Activated CD8-positive, alpha-beta memory T cell treated with anti-CD3 and anti-CD28 coated beads for 1 hour (primary cell): ENCODE measurements at places on chromosomes 13 and 19.
A peak's percentile ranks its signal among the peaks of the same experiment; 100 is the strongest.

- DNase-seq, result no peak
These were observed 237.5 kb downstream of the COG6 start for GRCh38 chr13:39892721-39893685.

DNA sequence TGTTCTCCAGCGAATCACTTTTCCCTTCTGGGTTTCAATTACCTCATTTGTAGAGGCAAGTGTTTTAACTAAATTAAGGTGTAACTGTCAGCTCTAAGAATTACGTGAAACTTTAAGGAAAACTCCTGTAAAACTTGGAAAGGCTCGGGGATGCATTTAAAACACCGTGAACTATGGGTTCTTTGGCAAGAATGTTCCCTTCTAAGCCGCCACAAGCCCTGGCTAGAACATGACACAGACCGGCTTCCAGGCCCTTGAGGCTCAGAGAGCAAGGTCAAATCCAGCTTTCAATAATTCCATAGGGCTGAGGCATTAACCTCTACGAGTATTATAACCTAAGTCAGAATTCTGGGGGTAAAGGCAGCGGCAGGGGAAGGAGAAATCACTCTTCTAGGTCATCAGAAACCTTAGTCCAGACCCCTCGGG is 685 bp downstream of the VWA8 start:
- no peak for DNase-seq

DNA sequence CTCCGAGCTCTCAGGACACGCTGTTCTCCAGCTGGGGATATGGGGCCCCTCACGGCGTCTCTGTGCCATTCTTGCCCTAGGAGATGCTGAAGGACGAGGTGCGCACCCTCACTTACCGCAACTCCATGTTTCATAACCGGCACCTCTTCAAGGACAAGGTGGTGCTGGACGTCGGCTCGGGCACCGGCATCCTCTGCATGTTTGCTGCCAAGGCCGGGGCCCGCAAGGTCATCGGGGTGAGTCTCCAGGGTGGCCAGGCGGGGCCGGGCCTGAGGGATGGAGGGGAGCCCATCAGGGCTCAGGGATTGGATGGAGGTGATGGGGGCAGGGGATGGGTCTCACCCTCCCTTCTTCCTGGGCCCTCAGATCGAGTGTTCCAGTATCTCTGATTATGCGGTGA is 4.8 kb downstream of the PRMT1 start:
- DNase-seq, result no peak

DNA sequence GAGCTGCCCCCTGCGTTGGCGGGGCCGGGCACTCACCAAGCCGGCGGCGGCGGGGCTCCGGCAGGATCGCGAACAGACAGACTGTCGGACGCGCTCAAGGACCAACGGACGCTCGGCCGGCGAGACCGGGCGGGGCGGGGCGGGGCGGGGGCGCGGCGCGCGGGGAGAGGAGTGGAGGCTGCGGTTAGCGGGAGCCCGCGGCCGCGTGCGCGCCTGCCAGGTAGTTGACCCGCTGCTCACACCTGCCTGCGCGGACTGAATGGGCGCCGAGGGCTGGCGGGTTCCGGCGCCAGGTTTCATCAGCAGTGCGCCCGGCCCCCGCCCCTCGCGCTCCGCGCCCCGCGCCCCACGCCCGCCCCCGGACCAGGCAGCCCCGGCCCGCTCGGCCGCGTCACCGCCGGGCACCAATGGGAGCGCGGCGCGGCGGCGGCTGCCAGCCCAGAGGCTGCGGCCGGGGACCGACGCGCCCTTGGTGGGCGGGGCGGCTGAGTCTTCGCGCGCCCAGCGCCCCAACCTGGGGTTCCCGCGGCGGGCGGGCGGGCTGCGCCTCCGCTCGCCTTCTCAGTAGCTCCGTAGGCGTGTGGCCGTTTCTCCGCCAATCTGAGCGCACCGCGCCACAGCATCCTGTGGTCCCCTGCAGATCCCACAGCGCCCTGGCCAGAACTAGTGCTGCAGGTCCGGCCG is at the start of gene SLC7A1:
Gene SLC7A1, minus strand, starts transcription at position 309 of the 684 bp plus-strand sequence. CDS start 59,500 bp downstream, outside the sequence.
- DNase-seq, result peak; percentile 73

GRCh38 chr19:50877338-50877737 is 4.1 kb downstream of the KLK2 start:
- DNase-seq, result no peak

GRCh38 chr13:36774931-36775330 is 44.1 kb upstream of the RFXAP start:
- DNase-seq, result no peak

DNA sequence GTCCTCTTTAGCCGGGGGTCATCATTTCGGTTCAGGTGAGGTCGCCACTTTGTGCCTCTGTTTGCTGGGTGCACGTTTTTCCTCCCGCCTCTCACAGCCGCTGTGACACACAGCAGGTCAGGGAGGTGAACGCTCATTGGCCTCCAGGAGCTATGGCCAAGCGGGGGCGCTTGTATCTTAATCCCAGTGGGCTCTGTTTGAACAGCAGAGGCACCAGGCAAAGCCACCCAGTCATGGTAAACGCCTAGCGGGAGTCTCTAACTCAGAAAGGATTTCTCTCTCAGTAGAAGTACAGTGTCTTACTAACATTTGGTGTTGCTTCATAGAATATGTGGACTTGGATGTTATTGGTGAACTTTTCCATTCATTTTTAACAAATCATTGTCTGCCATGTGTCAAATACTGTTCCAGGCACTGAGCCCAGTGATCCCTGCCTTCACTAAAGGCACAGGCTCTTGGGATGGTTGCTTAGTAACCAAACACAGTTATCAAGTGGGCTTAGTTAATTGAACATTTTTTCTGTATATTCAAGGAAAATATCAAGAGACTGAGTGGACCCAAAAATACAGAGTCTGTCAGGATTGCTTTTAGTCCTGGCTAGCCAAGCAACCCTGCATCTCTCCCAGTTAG is 186.7 kb downstream of the STK24 start:
- DNase-seq, result no peak

DNA sequence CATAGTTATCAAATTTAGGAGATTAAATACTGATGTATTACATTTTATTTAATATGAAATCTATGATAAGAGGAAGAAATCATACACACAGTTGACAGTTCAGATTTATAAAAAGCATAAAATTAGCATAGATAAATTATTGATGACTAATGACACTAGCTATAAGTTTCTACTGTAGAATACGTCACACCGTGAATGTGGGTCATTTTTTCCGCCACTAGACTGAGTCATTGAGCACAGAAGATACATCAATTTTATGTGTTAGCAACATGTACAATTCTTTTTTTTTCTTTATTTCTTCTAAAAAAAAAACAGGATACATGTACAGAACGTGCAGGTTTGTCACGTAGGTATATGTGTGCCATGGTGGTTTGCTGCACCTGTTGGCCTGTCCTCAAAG is 22.2 kb downstream of the AP2S1 start:
- DNase-seq, result no peak

GRCh38 chr13:67281466-67281865 is 51.3 kb upstream of the PCDH9 start:
- no peak for DNase-seq

GRCh38 chr13:41111454-41111853 is 21.1 kb downstream of the KBTBD6 start:
- no peak for DNase-seq

GRCh38 chr13:111650626-111651025 is 330.2 kb downstream of the TEX29 start:
- no peak for DNase-seq

DNA sequence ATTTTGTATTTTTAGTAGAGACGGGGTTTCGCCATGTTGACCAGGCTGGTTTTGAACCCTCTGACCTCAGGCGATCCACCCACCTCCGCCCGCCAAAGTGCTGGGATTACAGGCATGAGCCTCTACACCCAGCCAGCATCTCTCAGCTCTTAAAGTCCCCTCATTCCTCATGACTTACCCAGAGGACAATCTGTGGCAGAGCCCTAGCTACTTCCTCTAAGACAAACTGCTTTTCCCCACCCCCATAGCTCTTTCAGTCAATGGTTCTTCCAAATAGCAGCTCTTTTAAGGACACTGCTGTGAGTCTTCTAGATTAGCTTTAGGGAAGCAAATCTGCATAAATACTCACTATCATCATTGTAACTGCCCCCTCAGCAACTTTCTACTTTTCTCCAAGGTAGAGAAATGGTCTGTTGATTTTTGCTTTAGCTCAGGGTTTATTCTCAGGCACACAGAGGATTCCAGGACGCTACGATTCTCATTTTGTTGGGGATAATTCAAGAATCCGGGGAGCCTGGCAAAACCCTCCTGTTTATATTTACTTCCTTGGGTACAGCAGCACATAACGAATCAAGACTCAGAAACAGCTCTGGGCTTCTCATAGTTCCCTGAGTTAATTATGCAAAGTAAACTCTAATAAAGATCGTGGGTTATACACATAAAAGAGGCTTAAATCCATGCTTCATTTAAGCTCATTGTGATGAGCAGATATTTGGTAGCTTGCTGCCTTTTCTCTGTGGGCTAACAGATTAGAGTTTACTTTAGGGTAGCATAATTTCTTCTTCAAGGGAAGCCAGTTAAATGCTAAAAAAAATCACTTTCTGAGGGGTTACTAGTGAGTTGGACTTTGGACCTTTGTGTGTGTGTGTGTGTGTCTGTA is 357.4 kb downstream of the TDRD3 start:
- no peak for DNase-seq

DNA sequence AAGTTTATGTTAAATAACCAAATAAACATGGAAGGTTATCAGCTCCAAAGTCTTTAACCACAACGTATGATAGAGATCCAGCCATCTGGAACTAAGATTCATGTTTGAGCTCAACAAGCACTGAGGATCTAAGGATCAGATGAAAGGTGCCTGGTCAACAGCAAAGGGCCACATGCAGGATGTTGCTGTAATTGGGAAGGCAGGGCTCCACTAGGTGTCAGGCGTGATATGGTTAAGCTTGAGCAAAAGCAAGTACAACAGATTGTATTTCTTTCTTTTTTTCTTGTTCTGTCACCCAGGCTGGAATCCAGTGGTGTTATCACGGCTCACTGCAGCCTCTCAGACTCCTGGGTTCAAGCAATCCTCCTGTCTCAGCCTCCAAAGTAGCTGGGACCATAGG is 12.0 kb downstream of the EBPL start:
- DNase-seq, result no peak

- DNase-seq, result no peak
These were observed 76.8 kb downstream of the ESD start for GRCh38 chr13:46720189-46720588.

- DNase-seq, result no peak
These were observed 98.6 kb downstream of the IRS2 start for GRCh38 chr13:109687559-109688448.

DNA sequence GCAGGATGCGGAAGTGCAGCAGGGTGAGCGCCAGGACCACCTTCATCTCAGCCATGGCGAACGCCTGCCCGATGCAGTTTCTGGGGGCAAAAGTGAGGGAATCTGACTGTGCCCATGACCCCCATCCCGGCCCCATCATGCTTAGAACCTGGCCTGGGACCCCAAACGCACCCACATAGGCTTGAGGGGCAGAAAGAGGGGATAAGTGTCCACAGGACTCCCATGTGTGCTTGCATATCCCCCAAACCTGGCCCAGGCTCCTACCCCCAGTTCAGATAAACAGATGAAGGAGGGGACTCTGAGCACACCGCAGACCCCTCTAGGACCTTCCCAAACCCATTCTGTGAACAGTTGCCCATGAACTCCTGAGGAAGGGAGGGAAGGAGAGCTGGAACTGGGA is 16.0 kb upstream of the CYP4F2 start:
- DNase-seq, result no peak

DNA sequence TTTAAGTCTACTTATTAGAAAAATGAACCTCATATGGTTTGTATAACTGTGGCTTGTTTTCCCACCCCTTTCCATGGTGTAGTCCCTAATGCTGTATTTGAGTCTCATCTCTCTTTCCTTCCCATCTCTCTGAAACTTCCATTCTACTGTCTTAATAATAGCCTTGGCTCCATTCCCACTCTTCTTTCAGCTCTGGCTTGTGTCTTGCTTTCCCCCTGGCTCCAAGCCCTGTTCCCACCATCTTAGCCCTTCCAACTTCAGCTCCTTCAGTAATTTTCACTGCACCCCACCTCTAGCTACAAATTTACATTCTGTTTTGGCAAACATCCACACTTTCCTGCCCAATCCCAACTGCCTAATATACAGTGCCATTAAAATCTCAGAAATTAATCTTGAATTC is 137.5 kb downstream of the SLITRK6 start:
- no peak for DNase-seq

- DNase-seq, result peak; percentile 58
These were observed 9.6 kb downstream of the GIPR start for GRCh38 chr19:45677351-45678230.

- DNase-seq, result no peak
These were observed 11.6 kb upstream of the CNMD start for GRCh38 chr13:52751196-52751595.

DNA sequence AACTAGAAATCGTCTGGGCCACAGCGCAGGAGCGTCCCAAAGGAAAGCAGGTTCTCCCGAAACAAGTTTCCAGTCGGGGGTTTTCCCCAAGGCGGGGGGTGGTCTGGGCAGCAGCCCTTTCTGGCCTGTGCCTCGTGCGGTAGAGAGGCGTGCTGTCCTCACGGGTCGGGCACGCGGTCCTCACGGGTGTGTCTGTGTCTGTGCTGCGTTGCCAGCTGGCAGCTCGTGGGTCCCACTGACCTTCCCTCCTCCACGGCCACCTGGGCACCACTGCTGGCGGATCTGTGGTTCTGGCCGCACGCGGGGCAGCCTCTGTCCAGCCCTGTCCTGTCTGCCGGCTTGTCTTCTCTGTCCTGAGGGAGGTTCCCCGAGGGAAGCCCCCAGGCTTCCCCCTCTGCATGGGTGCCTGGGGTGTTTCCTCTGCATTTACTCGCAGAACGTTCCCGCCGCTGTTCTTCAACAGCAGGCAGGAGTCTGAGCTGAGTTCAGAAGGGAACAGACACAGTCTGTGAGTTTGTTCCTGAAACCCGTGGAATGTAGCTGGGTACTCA is 98.2 kb upstream of the MCF2L start:
- DNase-seq, result no peak

GRCh38 chr13:45490068-45490467 is 25.3 kb downstream of the COG3 start:
- DNase-seq, result no peak

- no peak for DNase-seq
These were observed 155.5 kb downstream of the TBC1D4 start for GRCh38 chr13:75326173-75327134.

DNA sequence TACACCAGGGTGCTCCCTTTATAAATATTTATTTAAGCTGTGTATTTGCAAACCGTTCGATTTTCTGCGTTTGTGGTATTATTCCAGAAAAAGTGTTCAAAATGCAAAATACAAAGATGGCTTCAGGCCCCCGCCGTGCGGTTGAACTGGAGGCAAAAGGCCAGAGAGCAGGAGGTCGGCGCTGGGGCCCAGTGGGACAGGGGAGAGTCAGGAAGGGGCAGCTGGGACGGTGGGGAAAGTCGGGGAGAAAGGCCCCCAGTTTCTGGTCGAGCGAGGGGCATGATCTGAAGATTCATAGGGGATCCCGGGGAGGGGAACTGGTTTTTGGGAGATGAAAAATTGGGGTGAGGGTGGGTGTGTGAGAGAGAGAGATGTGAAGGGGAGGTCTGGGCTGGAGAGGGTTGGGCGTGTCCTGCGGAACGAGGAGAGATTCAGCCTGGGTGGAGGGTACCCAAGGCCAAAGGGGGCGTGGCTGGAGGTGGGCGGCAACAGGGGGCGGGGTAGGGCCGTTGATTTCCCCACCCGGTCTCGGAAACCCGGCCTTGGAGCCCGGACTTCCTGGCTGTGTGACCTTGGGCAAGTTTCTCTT is 678 bp downstream of the ISOC2 start:
- no peak for DNase-seq
